Cardiac fibroblast (primary cell): ENCODE measurements at places on chromosomes 7 and 10.

DNA sequence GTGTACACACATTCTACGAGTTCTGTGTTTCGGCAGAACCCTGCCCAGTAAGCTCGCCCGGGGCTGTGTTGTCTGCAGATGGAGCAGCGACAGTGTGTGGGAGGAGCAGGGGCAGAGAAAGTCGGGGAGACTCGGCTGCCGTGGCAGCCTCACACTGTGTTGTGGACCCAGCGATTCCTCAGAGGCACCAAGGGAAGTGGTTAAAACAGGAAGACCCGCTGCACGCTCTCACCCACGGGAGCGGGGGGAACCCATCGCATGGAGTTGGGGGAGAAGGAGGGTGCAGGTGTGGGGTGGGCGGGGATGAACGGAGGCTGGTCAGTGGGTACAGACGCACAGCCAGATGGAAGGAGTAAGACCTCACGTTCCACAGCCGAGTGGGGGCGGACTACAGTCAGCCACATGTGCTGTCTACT lies 250.2 kb downstream of the ELFN1 start:
- no peak for DNase-seq

DNA sequence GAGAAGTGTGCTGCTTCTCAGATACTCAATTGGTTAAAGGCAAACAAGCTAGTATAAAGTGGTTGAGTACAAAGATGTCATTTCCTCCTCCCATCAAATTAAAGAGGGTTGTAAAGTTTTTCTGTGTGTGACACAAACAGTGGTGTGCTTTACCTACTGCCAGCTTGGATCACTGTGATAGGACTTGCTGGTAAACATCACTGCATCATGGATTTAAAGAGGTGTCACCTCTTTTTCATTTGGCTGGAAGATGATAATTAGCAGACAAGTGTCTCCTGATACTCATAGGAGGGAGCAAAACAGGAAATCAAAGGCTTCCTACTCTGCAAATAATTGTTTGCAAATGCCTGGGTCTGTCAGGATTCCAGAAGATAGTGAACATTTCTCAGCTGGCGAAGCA lies 200.5 kb downstream of the MDFIC start:
- DNase-seq: no peak

DNA sequence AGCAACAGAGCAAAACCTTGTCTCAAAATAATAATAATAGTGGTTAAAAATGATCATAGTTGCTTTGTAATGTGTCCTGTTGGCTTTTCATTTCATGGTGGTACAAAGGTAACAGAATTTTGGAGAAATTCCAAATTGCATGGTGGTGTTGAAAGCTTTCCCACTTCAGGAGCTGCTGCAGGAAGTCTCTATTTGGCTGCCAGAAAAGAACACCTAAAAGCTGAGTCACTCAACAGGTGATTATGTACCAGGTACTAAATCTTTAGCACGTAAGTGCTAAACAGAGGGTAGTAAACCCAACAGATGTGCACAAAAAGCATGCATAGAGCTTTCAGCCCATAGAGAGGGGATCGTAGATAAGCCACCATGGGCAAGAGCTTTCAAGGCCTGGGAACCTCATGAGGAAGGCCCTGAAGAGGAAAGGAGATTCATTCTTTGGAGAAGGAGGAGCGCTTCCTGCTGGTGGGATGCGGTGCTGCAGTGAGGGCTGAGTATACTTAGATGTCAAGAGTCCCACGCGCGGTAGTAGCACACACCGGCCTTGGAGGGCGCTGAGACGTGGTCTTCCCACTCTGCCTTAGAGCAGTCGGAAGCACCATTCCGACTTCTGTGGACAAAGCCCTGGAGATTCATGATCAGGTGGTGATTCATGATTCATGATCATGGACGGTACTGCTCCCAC lies 118.7 kb downstream of the RALA start:
- peak; percentile 25 for DNase-seq

GRCh38 chr7:94997547-94997946 lies 90.2 kb downstream of the PPP1R9A start:
- DNase-seq: no peak

GRCh38 chr7:4198301-4198700 lies 483.8 kb upstream of the FOXK1 start:
- DNase-seq: no peak

- no peak for DNase-seq
Measured at GRCh38 chr7:129422727-129423126, 11.5 kb upstream of the STRIP2 start.

GRCh38 chr10:65556006-65556405 lies 1369.8 kb upstream of the LRRTM3 start:
- no peak for DNase-seq

DNA sequence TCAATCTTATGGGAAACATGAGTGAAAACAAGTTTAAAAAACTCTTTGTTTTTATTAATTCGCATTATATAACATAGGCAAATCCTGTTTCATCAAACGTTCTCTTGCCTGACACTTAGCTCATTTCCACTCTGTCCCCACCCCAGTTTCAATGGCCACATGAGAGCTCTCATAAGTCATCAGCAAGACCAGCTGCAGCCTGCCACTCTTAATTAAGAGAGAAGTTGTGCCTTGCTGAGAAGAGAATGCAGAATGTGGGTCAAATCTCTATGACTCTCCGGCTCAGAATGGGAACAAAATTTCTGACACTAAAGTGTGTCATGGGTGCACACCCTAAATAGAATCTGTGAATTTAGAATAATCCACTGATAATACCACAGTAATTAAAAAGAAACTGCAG lies 39.6 kb downstream of the ASAH2 start:
- no peak for DNase-seq

DNA sequence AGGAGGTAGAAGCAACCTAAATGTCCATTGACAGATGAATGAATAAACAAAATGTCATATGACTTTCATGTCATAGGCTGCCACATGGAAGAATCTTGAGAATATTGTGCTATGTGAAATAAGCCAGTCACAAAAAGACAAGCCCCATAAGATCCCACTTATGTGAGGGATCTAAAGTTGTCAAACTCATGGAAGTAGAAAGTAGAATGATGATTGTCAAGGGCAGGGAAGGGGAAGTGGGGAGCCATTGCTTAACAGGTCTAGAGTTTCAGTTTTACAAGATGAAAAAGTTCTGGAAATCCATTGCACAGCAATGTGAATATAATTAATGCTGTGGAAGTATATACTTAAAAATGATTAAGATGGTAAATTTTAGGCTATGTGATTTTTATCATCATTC lies 229.3 kb upstream of the KMT2E start:
- DNase-seq: no peak

- peak; percentile 75 for DNase-seq
Measured at GRCh38 chr7:154913638-154914307, 89.2 kb downstream of the PAXIP1 start.

- no peak for DNase-seq
Measured at GRCh38 chr7:74674166-74674565, 16.6 kb downstream of the GTF2I start.

DNA sequence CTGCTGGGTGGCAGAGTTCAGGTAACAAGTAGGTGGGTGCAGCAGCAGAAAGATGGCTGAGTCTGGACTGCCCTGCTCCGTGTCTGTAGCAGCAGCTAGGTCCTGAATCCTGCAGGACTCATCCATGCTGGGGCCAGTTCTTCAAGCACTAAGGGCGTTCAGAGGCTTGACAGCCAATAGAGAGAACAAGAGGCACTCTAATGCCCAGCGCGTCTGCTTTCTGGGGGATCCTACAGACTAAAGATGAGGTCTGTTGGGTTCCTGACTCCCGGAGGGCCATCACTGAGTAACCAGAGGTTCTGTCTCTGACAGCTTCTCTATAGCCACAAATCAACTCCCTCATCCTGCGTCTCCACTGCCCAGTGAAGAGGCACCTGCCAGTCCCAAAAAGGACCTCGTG lies 125.5 kb downstream of the PTPN20 start:
- no peak for DNase-seq

DNA sequence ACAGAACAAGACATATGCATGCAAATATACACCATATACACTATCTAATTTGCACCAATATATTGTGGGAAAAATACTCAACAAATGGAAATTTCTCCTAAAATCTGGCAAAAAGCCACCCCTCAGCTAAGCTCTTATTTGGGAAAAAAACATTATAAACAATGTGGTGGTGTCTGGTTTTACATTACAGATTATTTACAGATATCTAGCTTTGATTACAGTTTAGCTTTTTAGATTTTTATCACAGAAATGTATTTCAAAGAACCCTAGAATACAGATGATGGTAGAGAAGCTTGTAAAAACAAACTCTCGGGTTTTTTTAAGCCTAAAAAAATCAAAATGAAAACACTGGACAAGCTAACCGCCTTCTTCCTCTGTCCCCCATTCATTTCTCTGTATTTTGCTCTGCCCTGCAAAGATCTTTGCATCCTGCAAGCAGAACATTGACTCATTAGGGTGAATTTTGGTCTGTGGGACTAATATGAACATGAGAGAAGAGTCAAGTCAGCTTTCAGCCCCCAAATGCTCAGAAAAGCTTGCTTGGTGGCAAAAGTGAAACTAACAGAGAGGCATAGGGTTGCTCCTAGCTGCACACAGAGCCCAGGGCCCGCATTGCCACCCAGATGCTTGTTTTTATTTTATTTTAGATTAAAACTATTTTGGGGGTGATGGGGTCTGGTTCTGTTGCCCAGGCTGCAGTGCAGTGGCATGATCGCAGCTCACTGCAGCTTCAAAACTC lies 88.8 kb upstream of the LYZL1 start:
- DNase-seq: no peak

GRCh38 chr7:142098004-142098403 lies 13.5 kb upstream of the MGAM2 start:
- no peak for DNase-seq

- no peak for DNase-seq
Measured at GRCh38 chr10:7302392-7302906, 108.4 kb downstream of the SFMBT2 start.

DNA sequence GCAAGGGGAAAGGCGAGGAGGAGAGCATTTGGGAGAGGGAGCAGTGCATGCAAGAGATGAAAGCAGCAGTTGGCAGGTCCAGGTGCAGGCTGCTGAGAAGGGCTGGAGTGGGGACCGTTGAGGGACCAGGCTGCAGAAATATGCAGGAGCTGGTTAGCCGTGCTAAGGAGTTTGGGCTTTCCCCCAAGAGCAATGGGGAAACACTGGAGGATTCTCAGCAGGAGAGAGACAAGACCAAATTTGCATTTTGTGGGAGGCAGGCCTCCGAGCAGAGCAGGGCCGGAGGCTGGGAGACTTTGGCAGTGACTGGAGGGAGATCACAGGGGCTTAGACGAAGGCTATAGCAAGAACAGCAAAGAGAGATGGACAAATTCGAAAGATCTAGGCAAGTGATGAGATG lies 11.8 kb downstream of the BTBD16 start:
- DNase-seq: no peak

DNA sequence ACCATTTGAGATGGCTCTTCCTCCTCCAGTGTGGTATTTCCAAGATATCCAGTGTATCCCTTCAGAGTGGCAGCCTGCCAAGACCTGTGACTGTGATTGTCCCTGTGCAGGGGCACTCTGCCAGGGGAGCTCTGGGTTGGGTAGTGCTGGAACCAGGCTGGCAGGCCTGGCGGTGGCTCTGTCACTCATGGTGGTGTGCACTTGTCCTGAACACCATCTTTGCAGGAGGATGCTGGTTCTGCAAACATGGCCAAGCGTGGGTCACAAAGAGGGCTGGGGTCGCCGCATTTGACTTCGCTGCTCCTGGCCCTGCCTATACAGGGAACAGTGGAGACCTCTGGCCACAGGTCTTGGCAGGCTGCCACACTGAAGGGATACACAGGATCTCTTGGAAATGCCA lies 205.2 kb downstream of the PRPF18 start:
- DNase-seq: no peak

DNA sequence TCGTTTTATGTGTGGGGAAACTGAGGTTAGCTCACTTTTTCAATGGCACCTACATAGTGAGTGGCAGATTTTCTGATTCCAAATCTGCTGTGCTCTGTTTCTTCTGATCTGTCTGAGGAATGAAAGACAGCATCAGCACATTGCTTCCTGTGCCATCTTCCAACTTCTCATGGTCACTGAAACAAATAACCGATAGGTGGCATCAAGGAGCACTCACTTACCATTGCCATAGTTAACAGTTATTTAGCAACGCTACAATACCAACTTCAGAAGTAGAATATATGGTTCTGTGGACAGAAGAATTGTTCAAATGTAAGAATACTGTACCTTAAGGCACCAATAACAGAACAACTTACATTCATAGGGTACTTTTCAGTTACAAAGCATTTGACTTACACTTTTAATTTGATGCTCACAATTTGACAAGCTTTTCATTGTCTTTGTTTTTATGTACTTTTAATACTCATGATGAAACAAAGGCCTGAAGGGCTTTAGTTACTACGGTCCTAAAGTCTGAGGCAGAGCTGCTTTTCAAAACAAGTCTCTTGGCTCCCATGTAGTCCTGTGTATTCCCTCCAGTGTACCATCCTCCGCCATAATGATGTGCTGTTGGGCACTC lies 228.9 kb upstream of the TCF7L2 start:
- peak; percentile 59 for DNase-seq

DNA sequence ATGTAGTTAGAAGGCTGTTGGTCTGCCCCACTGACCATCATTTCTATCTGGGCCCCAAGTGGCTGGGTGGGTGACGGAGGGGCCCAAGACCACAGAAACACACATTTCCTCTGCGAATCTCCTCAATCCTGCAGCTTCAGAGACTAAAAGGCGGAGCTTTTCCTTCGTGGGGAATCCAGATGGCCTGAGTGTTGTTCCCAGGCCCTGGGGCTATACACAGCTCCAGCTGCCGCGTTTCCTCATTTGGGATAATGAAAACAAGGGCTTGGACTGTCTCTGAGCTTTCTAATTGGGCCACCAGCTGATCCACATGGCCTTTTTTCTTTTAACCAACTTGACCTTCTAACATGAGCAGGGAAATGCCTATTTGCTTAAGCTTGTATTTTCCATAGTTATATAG lies 339.9 kb downstream of the CXCL12 start:
- DNase-seq: no peak

- no peak for DNase-seq
Measured at GRCh38 chr7:77284616-77285015, 85.0 kb upstream of the FGL2 start.

DNA sequence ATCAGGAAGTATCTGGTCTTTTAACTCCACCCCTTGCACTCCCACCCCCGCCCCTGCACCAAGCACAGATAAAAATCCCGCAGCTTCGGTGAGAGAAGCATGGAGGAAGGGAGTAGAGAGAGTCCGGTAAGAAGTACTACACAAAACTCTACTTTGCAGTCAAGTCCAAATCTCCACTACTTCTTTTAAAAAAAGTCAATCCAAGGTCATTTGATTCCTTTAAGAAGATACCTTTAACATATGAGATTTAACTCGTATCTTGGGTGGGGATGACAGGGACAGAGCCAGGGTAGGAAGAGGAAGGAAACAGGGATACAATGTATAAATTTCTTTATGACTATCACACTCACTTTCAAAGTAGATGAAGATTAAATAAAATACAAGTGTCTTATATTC lies 132.1 kb downstream of the NRBF2 start:
- DNase-seq: peak; percentile 59

GRCh38 chr10:13308096-13308495 lies 8.2 kb upstream of the PHYH start:
- no peak for DNase-seq

- no peak for DNase-seq
Measured at GRCh38 chr10:1267568-1267967, 211.4 kb downstream of the WDR37 start.

- peak; percentile 85 for DNase-seq
Measured at GRCh38 chr10:6114805-6115341, 26.0 kb downstream of the RBM17 start.

GRCh38 chr10:101272229-101272868 lies 43.1 kb upstream of the LBX1 start:
- peak; percentile 71 for DNase-seq

GRCh38 chr7:65441010-65441409 lies 67.4 kb downstream of the ZNF92 start:
- peak; percentile 82 for DNase-seq

GRCh38 chr7:74453322-74454011 lies at the start of gene GTF2IRD1:
GTF2IRD1 (plus strand) TSS chr7:74453906; CDS start chr7:74508081, 54,175 bp downstream.
- DNase-seq: peak; percentile 65

- DNase-seq: peak; percentile 89
Measured at GRCh38 chr7:23273141-23273599, 26.0 kb upstream of the MALSU1 start.
